ENCODE measurements at places on chromosomes 3 and 15.

DNA sequence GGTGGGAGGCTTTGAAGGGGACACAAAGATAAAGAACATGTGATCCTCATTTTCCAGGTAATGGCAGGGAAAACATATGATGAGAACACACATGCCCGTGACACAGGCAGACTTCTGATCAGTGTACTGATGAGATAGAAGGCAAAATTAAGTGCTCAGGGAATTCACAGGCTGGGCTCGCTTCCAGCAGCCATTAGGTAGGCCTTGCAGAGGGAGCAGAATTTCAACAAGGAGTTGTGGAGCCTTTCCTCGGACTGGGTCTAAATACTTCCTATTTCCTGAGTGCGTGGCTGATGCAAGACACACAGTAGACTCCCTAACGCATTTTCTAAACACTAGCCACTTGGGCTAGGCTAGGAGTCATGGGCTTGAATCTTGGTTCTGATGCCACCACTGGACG lies 74.0 kb upstream of the ETV5 start:
- DNase-seq: no peak

DNA sequence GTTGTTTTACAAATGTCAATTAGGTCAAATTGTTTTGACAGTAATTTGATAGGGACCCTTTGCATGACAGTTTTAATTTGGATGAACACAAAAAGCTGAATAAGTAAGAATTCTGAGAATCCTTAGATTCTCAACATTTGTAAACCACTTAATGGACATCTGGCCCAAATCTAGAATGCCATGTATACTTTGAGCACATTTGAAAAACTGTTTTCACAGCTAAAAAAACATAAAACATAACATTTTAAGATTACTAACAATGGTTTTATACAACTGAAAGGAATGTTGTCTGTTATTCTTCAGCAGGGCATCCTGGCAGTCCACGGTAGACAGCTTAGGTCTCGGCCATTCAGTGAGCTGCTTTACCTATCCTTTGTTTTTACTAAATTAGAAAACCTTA lies 34.5 kb upstream of the TM2D3 start:
- DNase-seq: no peak

GRCh38 chr3:37309921-37310665 lies 135.7 kb upstream of the LRRFIP2 start:
- DNase-seq: no peak

DNA sequence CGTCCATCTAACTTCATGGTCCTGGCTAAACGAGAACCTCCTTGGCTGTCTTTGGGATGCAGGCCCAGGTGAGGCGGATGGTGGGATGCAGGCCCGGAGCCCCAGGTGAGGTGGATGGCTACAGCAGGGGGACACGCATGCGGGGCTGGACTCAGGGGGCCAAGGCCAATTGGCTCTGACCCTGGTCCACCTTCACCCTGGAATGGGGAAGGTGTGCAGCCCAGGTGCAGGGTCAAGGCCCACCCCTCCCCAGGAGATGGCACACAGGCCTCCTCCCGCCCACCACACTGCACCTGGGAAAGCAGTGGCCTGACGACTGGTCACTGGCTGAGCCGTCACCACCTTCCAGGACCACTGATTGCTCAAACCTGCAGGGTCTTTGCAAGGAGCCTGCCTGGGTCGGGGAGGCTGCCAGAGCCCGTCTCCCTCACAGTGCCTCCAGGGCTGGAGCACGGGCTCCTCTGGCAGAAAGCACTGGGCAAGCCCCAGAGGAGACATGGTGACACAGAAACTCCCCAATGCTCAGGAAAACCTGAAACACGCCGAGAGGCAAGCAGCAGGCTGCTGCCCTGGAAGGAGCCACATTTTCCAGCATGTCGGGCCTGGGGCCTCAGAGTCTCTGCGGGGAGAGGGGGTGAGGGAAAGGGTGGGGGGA lies 159.6 kb downstream of the LRRK1 start:
- no peak for DNase-seq

- DNase-seq: no peak
These were observed 15.5 kb upstream of the ZBED2 start for GRCh38 chr3:111610612-111611054.
